ENCODE measurements at places on chromosomes 1 and 21.

DNA sequence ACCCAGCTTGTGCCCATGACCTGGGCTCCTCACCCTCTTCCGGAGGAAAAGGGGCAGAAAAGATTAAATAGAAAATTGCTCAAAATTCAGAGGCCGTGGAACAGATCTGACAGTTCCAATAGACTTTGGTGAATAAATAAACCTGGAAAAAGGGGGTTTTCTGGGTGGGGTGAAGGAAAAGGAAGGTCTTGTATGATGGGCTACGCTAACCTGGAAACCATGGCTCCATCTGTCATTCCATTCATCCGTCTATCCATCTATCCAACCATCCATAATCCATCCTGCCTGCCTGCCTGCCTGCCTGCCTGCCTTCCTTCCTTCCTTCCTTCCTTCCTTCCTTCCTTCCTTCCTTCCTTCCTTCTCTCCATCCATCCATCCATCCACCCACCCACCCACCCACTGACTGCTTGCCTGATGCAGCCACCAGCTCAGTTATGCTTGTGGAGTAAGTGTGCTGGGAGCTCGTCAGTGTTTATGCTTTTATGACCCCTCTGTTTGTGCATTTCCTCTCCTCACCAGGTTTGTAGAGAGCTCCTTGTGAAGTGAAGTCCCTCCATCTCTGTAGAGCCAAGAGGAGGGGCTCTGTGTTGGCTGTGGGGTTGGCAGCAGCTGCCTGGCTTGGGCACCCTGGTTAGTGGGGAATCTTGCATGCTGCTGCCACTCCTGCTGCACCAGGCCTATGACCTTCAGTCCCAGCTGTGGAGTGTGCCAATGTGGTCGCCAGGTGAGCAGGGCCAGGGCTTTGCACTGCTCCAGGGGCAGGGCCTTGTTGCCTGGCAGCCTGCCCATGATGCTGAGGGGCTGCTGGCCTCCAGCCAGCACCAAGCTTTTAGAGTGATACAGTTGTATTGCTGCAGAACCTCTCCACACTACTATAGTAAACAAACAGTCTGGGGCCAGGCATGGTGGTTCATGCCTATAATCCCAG, 16.0 kb upstream of the POU3F1 start:
- no peak for DNase-seq

GRCh38 chr21:25931765-25932164, 197.0 kb downstream of the GABPA start:
- no peak for DNase-seq

DNA sequence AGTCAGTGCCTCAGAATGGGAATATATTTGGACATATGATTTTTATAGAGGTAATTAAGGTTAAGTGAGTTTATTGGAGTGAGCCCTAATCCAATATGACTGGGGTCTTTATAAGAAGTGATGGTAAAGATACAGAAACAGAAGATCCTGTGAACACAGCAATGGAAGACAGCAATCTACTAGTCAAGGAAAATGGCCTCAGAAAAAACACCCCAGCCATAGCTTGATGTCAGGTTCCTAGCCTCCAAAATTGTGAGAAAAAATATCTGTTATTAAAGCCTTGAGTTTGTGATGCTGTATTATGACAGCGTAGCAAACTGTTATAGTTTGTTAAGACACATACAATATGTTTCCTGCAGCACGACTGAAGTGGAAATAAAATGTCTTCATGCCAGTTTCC, 72.2 kb downstream of the JMJD4 start:
- DNase-seq = no peak

GRCh38 chr1:15282810-15283474, 35.9 kb downstream of the FHAD1 start:
- DNase-seq = no peak

- DNase-seq = no peak
Observed at GRCh38 chr1:31300193-31300592, 3.4 kb downstream of the ZCCHC17 start.

GRCh38 chr1:13949546-13949945, 249.6 kb downstream of the PRDM2 start:
- no peak for DNase-seq

- DNase-seq = no peak
Observed at GRCh38 chr1:84496498-84496897, 9.7 kb upstream of the SPATA1 start.

DNA sequence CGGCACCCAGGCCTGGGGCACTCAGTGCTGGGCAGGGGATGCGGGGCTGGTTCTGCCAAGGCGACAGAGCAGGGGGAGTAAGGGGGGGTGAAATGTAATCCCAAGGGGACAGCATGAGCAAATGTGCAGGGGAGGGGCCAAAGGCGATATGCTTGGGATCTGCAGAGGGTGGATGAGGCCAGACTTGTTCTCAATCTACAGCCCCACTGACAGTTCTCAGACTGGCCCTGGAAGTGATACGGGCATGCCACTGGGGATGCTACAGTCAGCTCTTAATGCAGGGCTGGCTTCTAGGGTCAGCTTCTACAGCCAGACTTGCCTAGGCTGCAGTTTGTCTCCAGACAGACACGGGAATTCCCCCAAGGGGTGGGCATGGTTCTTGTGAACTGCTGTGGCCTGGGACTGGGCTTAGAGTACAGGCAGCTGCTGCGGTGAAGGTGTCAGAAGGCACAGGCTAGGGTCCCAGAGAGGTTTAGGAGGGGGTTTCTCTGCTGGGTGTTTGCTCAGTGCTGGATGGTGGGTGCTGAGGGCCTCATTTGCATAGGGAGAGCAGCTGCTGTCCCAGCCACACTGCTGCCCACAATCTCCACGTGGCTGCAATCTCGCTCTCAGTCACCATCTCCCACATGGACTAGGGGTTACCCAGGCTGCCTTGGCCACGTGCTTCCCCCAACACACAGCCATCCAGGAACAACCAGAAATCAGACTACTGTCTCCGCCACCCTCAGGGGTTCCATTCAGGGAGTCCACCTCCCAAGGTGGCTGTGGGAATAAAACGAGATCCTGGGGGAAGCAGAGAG, 190.1 kb downstream of the HIVEP3 start:
- DNase-seq = peak; percentile 39

DNA sequence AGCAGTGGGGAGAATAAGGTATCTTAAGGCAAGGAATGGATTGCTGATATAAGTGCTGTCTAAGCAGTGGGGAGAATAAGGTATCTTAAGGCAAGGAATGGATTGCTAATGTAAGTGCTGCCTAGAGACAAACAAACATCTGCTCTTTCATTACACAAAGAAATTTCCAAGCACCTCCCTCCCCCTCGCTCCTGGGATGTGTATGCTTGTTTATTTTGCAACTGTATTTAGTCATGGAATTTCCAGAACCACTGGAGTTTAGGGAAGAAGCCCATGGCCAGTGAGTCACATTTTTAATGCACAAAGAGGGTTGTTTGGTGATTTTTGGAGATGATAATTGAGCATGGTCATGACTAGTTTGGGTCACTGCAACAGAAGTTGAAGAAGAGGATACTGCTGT, 21.5 kb downstream of the PDPN start:
- DNase-seq = no peak

DNA sequence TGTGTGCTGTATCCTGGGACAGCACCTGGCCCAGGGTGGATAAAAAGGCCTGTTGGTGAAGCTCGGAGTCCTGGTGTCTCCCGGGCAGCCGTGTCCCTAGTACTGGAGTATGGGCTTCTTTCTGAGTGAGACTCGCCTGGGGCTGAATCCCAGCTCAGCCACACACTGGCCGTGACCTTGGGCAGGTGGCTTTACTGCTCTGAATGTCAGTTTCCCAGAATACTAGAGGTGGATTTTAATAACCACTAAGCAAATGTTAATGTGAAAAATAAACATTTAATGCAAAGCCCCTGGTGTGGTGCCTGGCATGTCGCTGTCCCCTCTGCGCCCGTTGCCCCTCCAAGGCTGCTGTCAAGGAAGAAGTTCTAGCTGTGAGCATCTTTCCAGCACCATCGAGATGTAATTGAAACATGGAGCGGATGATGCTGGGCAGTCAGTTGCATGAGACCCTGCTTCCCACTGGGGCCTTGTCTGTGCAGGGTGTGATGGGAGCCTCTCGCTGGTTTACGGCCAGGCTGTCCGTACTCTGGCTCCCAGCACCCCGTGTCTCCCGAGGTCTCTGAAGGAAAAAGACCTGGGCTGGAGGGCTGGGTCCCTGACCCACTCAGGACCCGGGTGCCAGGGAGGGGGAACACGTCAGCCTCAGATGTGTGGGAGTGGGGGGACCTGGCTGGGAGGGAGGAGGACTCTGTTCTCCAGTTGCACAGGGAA, 527.8 kb downstream of the MATN1 start:
- no peak for DNase-seq
